ENCODE measurements at places on chromosomes 7 and 10. TPM values are rescaled to one million over a fixed set of nuclear protein-coding genes. Genes with fewer than 3 reads are reported as not detected.

DNA sequence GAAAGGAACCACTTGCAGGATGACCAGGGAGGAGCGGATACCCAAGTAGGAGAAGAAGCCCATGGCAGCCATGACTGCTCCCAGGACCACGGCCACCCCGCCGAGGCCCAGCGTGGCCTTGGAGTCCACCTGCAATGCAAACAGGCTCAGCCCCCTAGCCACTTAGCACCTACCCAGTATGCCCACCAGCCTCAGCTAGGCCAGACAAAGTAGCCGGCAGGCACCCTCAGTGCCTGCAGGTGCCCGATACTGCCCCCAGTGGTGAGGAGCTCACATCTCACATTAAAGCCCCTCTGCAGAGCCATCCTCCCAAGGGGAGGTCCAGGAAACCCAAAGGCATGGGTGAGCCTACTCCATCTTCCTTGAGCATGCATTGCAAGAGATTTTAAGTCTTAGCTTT lies 6.6 kb downstream of the NPC1L1 start:
- DNase-seq = peak; percentile 56

DNA sequence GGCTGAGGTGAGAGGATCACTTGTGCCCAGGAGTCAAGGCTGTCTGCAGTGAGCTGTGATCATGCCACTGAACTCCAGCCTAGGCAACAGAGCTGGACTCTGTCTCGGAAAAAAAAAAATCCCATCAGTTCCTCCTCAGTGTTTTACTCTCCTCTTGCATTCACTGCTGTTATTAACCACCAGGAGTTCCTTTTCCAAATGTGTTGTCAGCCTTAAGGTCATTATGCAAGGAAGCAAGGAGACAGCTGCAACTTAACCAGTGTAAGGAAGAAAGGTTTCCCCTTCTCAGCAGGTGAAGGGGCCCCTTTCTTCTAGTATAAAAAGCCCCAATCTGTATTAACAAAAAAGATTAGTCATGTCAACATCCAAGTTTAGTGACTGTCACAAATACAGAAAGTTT lies 86.6 kb upstream of the LEP start:
- no peak for DNase-seq

- no peak for DNase-seq
These were observed 47.7 kb upstream of the ATRNL1 start for GRCh38 chr10:115045499-115045898.

- no peak for DNase-seq
These were observed 45.6 kb upstream of the LRRC4 start for GRCh38 chr7:128076796-128077271.

DNA sequence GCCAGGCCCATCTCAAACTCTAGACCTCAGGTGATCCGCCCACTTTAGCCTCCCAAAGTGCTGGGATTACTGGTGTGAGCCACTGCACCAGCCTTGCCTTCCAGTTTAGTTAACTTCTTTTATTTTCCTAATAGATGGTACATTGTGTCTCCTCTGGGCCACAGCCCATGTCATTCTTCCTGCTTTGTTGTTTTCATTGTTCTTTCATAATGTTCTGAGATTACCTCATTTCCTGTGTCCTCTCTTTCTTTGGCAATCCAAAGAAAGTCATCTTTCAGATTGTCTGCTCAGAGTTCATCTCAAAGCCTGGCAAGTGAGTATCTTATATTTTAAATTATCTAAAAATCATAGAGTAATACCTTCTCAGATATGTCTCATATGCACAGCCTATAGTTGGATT lies at the start of gene OLAH:
Gene OLAH, plus strand, starts transcription at position 270 of the 400 bp plus-strand sequence. CDS start 3,346 bp downstream, outside the sequence.
- DNase-seq = peak; percentile 12

- no peak for DNase-seq
These were observed 257.9 kb downstream of the SFMBT2 start for GRCh38 chr10:7152982-7153381.

DNA sequence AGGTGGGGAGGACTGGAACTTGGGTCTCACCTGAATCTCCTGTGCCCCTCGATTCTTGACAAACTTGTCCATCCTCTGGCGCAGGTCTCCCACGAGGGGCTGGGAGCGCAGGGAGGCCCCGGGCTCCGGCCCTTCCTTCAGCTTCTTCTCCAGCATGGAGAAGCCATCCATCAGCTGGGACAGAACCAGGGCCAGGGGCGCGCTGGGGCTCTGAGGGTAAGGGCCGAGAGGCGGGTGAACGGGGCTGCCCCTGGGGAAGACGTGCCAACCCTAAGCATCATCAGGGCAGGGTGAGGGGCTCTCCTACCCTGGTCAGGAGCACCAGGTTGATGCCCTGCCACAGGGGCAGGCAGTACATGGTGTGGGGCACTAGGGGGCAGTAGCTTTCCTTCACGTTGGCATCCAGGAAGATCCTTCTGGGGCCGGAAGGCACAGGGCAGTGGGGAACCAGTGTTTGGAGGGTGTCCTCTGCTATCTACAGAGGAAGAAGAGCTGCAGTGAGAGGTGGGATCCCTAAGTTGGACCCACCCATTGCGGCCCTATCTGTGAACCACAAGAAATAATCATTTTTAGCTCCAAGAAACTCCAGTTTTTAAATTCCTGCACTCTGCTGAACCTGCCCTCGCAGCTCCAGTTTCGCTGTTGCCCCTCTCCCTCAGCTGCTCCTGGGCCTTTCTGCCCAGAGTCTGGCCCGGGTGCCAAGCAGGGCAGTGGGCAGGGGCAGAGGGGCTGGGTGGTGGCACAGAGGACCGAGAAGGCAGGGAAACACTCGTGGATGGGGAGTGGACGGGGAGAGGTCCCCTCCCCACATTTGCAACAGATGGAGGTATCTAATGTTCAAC lies 10.8 kb upstream of the PYROXD2 start:
- peak; percentile 55 for DNase-seq

GRCh38 chr7:96217147-96217546 lies 104.8 kb downstream of the SLC25A13 start:
- DNase-seq = no peak

DNA sequence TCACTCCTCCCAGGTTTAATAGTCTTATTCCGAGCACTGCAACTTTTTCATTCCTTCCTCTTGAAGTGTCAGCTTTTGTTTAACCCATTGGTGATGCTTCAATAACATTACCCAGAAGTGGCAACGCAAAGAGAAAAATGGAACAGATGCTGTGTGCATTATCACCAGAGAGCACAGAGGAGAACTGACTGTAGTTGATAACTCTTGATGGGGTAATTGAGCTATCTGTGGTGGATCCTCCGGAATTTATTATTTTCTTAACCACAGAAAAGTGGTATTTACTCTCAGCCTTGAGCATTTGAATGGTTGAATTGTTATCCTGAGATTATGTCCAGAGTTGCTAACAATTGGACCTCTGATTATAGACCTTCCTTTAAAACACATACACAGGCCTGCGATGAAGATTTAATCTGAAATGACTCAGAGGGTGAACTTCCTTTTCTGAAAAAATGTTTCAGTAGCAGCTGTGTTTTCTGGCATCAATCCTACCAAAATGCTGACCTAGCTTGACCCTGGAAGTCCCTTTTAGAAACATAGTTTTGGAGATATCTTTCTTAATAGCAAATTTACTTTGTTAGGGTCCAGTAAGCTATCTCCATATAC lies 1584.4 kb upstream of the LRRTM3 start:
- no peak for DNase-seq

DNA sequence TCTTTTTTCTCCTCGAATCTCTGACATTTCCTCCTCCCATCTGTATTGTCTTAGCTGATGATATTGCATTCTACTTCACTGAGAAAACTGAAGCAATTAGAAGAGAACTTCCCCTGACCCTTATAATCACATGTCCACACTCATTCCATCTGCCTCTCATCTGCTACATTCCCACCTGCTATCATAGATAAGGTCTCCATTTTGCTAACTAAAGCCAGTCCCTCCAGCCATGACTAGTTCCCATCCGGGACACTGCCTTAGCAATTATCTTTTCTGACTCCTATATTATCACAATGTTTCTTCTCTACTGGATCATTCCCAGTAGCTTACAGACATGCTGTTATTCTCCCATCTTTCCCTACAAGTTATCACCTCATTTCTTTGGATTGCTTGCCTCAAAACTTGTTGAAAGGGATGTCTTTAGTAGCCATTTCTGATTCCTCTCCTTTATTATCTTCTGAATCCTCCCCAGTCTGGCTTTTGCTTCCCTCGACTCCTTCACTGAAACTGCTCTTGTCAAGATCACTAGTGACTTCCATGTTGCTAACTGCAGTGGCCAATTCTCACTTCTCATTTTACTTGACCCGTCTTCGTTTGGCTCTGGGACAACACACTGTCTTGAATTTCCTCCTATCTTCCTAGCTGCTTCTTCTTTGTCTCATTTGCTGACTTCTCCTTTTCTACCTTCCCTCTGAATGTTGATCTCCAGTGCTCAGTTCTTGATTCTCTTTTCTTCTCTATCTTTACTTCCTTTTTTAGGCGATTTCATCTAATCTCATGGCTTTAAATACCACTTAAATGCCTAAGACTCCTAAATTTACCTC lies 35.9 kb downstream of the FZD1 start:
- no peak for DNase-seq

DNA sequence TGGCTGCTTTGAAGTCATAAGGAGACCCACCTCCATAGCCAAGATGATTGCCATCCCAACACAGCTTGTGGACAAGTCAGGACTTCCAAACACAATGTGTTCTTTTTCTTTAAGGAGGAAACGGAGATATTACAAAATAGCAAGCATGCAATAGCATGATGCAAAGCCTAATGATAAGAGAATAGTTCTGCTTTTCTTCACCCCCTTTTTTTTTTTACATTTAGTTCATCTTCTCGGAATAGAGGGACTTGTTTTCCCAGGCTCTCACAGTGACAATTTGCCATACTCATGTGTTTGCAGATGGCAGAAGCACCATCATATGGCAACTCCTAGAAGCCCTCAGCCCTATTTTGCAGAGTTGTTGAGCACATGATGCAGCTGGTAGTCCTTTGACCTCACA lies 119.8 kb downstream of the ITGB8 start:
- no peak for DNase-seq

DNA sequence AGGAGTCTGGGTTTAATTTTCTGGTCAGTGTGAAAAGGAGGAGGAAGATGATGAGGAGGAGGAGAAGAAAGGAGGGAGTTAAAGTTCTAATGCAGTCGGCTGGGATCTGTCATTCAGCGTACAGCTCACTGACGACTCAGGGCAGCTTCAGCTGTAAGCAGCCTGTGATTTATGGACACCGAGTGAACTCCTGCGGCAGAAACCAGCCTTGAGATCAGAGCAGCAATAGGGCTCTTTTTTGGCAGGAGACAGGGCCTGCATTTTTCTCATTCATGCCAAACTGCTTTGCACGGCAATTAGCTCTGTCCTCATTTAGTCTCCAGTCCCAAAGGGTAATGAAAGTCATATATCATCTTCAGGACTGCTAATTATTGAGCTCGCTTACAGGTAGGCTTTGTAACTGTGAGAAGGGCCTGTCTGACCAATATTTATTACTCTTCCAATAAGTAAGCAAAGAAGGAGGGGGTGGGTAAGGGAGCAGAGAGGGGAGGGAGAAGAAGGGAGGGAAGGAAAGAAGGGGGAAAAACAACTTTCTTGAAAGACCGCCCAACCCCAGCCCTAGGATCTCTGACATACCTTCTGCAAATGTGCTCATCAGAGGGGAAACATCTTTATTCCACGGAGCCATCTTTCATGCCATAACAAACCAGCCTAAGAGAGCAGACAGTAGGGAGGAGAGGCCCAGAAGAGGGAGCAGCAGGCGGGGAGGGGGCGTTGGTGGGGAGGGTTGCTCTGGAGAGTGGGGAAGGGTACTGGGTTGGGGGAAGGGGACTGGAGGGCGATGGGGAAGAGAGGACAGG lies 48.1 kb upstream of the COMTD1 start:
- peak; percentile 71 for DNase-seq

- no peak for DNase-seq
These were observed 127.3 kb upstream of the PCBD1 start for GRCh38 chr10:71015674-71016073.

DNA sequence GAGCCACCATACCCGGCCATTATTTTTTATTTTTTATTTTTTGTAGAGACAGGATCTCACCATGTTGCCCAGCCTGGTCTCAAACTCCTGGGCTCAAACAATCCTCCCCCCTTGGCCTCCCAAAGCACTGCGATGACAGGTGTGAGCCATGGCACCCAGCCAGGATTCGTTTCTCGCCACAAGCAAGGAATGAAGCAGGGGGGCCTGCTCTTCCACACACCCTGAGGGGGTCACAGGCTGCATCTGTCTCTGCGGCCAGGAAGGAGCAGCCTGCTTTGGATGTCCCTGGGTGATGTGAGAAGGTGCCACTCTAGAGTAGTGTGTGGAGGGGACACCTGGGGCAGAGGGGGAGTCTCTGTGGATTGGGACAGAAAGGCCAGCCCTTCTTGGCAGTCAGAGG lies 61.3 kb upstream of the TNRC18 start:
- DNase-seq = no peak

GRCh38 chr10:104242545-104242944 lies 10.4 kb upstream of the CFAP43 start:
- no peak for DNase-seq

DNA sequence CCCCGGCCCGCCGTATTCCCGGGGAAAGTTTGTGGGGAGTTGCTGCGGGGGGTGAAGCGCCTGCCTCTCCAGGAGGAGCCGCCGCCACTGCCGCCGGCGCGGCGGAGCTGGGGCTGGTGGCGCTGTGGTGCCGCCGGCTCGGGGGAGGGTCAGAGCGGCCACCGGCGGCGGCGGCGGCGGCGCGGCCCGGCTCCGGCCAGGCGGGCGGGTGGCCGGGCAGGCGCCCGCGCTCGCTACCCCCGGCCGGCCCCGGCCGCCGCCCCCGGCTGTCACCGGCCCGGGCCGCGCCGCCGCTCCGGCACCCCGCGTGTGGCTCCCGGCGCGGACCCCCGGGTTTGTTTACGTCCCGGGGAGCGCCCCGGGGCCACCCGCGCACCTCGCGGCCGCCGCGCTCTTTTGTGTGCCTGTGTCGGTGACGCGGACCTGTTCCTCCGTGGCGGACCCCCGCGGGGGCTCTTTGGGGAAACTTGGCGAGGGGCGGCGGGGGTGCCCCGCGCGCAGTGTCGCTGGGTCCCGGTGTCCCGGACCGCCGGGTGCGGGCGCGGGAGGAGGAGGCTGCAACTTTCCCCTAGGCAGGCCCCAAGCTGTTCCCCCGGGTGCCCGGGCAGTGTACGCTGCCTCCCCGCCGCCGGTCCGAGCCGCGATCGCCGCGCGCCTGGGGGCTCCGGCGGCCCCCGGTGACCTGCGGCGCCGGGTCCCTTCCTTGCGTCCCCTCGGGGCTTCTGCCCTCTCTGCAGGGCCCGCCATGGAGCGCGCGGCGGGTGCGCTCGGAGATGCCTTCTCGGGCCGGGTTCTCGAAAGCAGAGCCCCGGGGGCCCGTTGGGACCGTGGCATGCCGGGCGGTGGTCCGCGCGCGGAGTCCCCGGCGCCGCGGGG lies 593 bp upstream of the CUX1 start:
- DNase-seq = peak; percentile 73

- DNase-seq = peak; percentile 72
These were observed 154.0 kb upstream of the KLF14 start for GRCh38 chr7:130887957-130888371.

- DNase-seq = peak; percentile 44
These were observed 1.0 kb downstream of the GNB2 start for GRCh38 chr7:100674411-100675104.

Gene SFXN2
- 1.1 TPM for total RNA-seq

Gene SEMA3D
- 10.1 TPM for total RNA-seq

Gene RNF148
- not detected for total RNA-seq

Gene LRIT1
- total RNA-seq = not detected

Gene LBX1
- not detected for total RNA-seq

Gene SHTN1
- total RNA-seq = 1.6 TPM

Gene RAPGEF5
- total RNA-seq = 1.0 TPM

Gene GIMAP1
- not detected for total RNA-seq

Gene MYO3A
- total RNA-seq = not detected
